ENCODE measurements at places on chromosomes 2 and 18.

- DNase-seq: no peak
Measured at GRCh38 chr18:11051462-11051861, 97.9 kb downstream of the PIEZO2 start.

- no peak for DNase-seq
Measured at GRCh38 chr18:42024131-42024530, 69.1 kb downstream of the PIK3C3 start.

GRCh38 chr2:33196700-33197099 is 249.9 kb downstream of the LTBP1 start:
- no peak for DNase-seq

DNA sequence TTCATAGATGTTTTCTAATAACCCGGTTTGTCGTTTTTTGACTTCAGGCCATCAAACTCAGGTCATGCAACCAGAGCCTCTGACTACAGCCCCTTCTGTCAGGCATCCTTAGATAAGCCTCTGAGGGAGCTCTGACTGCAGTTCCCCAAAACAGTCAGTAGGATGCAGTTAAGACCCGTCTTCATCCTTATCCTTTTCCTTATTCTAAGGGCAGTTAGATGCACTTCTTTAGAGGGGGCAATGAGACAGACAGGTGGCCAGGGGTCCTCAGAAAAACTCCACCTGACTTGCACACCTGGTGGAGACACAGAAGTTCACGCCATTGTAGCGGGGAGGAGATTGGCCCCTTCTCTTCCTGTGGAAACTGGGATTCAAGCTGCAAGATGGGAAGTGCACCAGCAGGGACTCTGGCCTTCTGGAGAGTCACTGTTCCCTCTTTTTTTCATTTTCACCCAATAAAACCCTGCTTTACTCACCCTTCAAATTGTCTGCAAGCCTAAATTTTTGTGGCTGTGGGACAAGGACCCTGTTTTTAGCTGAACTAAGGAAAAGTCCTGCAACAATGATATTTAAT is 104.8 kb upstream of the TFPI start:
- DNase-seq: peak; percentile 42

DNA sequence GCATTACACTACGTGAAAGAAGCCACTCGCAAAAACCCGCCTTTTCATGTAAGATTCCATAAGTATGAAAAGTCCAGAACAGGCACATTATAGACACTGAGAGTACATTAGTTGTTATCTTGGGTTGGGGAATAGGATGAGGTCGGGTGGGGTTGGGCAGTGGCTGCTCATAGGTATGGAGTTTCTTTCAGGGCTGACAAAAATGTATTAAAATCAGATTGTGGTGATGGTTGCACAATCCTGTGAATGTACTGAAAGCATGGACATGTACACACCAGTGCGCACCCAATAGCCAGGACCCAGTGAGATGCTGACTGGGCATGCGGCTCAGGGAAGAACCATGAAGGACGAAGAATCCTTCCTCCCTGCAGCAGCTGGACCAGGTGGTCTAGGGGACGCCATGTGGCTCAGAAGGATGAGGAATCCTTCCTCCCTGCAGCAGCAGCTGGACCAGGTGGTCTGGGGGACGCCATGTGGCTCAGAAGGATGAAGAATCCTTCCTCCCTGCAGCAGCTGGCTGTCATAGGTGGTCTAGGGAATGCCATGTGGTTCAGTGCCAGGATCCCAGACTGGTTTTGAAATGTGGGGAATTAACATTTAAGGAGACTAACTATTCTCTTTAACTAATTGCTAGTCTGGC is 50.1 kb downstream of the MBP start:
- no peak for DNase-seq

- no peak for DNase-seq
Measured at GRCh38 chr2:75494137-75494769, 66.5 kb downstream of the EVA1A start.

DNA sequence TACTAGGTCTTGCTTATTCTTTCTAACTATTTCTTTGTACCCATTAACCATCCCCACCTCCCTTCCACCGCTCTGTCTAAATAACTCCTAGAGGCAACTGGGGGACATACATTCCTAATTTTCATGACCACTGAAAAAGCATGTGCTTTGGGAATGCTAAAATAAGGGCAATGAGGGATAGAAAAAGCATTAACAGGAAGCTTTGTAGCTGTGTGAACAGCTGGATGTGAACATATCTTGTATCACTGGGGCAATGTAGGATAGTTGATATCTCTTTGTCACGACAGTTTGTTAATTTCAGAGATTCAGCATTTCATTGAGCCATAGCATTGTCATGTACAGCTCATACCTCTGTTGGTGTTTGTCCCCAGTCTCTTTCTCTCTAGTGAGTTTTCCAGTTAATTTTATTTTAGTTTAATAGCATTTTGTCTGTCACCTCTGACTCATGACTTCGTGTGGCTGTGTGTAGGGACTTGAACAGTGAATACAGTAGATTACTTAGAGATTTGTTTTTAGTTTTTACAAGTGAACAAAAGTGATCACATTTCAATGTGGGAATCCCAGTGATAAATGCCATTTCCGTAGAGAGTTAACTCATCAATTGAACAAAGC is 230.3 kb upstream of the NRP2 start:
- DNase-seq: no peak

DNA sequence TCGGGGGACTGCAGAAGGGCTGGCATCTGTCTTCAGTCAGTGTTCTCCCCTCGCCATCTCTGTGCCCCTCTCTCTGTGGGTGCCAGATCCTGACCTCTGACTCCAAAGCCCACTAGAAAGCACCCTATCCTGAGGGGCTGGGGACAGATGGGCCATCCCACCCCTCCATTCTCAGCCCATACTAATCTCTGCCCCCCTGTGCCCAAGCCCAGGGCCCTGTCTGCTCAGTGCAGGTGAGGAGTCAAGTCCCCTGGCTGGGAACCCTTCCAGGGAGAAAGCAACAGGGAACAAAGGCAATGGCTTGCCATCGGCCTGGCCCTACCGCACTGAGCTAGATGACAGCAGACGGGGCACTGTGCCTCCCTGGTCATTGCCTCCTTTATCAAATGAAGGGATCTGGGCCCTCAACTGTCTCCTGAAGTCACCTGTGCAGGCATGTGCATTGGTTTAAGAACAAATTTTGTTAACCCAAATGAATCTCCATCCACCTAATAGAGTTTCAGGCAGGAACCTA is 42.7 kb upstream of the ID2 start:
- no peak for DNase-seq

DNA sequence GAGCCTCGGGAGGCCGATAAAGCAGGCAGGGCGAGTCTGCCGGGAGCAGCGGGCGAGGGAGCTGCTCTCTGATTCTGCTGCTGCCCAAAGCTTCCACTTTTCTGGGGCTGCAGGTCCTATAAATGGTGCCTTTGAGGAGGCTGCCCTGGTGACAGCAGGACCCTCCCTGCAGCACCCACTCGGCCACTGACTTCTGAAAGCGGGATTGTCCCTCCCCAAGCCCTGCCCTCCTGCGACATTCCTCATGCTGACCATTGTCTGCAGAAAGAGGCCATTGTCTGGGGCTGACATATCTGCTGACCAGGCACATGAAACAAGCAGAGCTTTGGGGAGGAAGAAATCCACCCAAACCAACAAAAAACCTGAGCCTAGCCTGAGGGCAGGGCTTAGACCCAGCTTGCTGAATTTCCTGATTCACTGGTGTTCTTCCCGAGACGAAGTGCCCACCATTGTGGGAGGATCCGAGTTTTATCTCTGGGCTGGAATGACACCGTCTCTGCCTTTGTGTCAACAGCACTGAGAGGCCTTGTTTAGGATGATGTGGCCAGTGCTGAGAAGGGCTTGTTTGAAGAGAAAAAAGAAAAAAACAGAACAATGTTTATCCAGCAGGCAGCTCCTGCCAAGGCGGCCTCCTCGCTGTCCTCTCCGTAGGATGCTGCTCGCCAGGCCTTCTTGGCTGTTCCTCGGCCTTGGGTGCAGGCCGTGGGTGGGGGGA is 129.7 kb downstream of the MYCN start:
- DNase-seq: no peak

- DNase-seq: no peak
Measured at GRCh38 chr18:38759457-38759856, 1193.9 kb upstream of the CELF4 start.

GRCh38 chr2:120984452-120985173 is 248.9 kb downstream of the GLI2 start:
- DNase-seq: no peak

- DNase-seq: no peak
Measured at GRCh38 chr2:224927646-224928173, 114.6 kb downstream of the DOCK10 start.

DNA sequence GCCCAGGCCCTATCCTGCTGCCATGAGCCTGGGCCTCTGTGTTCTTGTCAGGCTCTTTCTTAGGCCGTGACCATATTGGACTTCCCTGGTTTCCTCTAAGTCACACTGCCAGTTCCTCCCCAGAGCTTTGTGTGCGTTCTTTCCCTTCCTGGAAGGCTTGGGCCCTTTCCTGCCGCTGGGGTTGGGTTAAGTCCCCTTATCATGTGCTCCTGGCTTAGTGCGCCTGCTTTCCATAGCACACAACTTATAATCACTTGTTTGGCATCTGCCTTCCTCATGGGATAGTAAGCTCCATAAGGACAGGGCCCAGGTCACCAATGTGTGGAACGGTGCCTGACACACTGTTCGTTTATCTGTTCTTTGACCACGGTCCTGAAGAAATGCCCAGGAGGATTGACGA is 31.3 kb downstream of the NIFK start:
- no peak for DNase-seq
